ENCODE measurements at places on chromosomes 1 and 21.

DNA sequence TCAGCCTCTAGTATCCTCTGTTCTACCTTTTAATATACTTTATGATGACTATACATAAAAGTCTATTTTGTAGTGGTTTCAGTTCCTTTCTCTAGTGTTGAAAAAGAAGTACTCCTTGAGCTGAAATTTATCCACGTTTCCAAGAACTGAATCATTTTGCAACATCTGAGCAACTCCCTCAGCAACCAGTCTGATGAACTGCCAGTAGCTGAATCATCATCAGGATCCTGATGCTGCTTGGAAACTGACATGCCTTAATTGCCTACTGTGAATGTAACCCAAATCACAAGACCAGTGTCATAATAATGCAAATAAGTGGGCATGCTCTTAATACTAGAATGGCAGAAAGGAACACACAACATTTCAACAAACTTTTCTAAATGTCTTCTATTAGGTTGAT is 103.3 kb downstream of the CYYR1 start:
- DNase-seq: no peak

GRCh38 chr1:201504799-201505502 is 2.0 kb downstream of the CSRP1 start:
- DNase-seq: peak; percentile 73

DNA sequence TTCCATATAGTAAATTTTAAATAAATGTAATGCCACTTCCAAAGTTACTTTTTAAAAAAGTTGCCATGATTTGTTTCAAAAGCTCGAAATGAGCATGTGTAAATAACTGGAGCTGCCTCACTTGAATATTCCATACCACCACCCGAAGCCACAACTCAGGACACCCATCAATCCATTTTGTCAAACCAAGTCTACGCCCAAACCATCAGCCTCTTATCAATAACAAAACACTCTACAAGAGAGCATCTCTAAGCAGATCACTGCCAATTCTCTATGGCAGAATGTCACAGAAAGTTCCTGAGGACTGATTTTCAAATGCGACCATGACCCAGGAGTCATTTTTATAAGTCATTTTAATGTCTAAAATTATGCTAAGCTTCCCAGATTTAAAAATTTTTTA is 4.5 kb downstream of the HNRNPR start:
- no peak for DNase-seq

DNA sequence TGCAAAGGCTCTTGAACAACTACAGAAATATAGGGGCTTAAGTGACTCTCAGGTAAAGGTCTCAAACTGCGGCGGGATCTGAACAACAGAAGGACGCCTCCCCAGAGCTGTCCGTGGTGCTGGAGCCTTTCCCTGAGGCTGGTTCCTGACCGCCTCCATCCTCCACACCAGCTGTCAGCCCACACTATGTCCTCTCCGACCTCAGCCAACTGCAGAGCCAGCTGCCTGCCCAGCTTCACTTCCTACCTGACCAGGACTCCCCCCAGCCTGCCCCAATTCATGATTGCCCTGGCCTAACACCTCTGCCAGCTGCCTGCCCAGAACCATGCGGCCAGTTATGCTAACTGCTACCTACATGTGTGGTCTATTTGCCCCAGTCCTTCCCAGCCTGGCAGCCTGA is 63.6 kb upstream of the ZC3H12A start:
- DNase-seq: no peak

- DNase-seq: no peak
Observed at GRCh38 chr1:168732736-168733135, 3.7 kb upstream of the DPT start.

DNA sequence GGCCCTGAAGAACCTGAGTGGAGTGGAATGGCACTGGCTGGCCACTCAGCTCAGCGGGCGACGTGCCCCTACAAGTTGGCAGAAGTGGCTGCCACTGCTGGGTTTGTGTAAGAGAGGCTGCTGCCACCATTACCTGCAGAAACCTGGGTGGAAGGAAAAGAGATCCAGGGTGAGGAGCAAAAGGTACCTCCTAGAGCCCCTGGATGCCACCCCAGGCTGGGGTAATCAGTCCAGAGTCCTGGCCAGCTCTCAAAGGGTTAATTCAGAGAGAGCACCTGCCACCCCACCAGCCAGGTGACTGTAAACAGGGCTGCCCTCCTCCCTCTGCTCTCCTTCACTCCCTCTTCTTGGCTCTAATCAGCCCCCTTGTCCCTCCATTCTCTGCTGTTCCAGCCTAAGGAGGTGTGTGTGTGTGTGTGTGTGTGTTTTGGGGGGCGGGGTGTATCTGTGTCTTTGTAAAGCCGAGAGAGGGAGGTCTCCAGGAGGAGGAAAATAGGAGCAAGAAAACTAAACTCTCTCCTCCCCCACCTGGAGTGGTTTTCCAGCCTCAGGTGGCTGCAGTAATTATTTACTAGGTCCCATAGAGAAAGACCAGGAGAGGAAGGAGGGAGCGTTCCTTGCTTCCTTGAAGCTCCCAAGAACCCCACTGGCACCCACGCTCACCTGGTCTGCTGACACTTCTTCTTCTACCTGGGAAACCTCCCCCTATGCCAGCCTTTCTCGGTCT is 12.6 kb downstream of the TRIM46 start:
- DNase-seq: no peak

DNA sequence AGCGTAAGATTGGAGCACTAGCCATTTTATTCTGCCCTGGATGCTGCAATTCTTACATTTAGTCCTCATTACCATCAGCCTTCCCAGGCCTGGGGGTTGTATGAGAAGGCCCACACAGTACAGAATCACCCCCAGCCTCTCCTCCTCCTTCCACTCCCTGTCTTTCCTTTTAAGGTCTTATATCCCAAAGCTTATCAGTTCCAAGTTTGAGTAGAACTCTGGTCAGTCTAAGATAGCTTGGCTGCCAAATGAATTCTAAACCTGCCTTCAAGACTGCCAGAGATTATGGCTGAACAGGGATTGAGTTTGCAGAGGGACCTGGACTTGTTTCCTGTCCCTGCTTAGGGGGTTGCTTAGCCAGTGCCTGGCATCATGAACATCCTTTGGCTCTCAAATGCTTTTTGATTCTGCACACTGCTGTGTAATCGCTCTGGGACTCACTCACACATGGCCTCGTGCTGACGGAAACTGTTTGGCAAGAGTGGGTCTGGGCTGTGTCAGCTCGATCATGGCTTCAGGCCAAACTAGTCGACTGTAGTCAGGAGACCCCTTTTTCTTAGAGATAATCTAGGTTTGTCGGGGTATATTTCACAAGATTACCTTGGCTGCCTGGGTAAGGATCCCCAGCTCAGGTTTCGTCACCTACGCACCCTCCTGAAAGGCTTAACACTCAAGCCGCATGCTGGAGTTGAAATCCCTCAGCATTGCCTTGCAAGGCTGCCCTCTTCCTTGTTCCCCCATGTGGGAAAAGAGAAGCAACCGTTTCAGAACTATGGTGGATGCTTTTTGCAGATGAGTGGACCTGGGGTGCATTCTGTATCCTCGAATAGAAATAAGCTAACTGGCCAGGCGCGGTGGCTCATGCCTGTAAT is 252.6 kb downstream of the NFIA start:
- peak; percentile 49 for DNase-seq

DNA sequence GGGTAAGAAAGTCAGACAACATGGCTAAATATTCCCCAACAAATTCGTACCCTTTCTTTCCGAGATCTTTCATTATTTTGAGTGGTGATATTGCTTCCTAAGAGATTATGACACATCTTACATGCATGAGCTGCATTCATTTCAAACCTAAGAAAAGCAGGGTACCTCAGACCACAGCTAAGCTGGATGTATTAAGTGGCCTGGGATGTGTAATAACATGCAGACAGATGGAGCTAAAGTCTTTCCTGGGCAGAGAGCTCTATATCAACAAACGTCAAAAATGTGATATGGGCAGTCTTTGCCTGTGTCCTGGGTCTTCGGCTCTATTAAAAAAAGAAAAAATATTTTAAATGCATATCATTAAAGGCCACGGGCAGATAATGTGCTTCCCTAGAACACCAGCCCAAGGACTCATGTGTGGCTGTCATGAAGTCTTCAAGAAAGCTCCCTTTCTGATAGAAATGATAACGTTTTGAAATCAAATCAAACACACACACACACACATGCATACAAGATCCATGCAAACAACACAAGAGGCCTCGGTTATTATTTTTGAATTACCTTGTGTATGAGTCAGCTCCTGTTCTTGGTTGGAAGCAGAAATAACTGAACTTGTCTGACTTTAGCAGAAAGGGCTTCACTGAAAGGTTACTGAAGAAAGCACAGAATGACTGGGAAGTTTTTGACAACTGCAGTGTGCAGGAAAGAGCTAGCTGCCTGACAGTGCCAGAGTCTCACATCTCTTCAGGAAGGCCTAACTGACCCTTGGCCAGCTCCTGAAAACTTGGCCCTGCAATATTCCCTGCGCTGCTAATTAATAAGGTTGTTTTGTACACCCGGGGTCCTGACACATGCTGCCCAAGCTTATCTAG is 231.2 kb downstream of the DSCAM start:
- DNase-seq: peak; percentile 65

- no peak for DNase-seq
Observed at GRCh38 chr1:12230549-12231275, 882 bp downstream of the VPS13D start.

GRCh38 chr1:87051965-87052364 is 137.5 kb downstream of the HS2ST1 start:
- DNase-seq: no peak

DNA sequence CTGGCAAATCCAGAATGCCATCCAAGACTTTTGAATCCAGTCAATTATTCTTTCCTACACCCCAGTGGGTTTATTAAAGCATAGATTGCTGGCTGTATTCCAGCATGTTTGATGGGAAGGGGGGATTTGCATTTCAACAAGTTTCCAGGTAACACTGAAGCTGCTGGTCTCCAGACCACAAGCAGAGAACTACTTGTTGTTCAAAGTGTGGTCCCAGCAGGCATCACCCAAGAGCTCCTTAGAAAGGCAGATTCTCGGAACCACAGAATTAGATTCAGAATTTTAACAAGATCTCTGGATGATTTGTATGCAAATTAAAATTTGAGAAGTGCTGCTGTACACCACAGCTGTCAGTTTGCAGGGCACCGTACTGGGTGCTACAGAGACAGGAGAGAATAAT is 216.3 kb upstream of the FAM78B start:
- no peak for DNase-seq

- no peak for DNase-seq
Observed at GRCh38 chr21:43971992-43972255, 40.2 kb upstream of the TRAPPC10 start.

DNA sequence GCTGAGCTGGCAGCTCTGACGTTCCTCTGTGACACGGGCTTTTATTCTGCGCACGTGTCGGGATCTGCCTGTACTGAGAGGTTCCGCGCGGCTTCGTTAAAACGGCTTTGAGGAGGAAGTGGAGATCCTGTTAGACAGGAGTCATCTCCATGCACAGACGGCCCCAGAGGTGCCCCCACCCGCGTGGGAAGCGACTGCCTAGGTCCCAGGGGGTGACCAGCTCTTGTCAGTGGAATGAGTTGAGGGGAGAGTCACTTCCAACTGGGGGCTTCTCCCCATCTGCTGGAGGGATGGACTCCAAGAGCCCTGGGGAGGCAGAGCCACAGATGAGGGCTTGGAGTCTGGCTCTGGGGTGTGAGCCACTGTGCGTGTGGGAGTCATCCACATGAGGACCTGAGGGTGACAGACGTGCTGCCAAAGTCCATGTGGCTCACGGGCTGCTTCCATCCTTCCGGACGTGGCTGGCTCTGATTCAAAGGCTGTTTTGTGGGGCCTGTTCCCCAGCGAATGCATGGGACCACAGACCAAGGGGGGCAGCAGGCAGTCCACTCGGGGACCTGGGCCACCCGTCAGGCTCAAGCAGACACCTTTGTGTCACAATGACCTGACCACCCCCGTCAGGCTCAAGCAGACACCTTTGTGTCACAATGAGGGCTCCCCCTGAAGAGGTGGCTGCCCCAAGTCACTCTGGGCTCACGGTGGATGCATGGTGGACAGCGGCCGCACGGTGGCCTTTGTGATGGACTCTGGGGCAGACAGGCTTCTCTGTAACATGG is 26.8 kb downstream of the PTTG1IP start:
- DNase-seq: peak; percentile 42

DNA sequence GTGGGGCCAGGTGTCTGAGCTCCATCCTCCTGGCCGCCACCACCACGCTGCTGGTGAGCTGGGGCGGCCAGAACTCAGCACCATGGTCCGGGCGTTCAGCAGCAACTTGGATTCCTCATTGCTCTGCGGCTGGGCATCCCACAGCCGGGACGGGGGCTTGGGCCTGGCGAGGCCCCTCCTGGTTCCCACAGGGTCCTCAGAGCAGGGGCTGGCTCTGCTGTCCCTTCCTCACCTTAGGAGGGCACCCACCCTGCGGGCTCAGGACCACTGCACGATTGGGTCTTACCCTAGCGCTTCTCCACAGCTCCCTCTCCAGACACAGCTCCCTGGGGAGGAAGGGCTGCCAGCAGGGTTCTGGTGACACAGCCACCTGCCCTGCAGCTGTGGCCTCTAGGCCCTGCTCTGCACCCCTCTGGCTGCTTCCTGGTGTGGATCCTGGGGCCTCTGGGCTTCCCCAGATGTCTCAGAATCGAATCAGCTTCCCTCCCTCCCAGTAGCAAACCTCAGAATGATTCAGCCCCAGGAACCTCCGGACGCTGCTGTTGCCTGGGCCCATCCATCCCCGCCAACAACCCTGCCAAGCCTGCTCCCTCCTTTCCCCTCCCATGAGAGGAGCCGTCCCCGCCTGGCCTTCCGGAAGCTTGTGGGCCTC is 25.0 kb downstream of the CRYAA start:
- peak; percentile 29 for DNase-seq

GRCh38 chr1:173017792-173018191 is 32.9 kb downstream of the TNFSF18 start:
- DNase-seq: no peak

GRCh38 chr1:223620297-223620897 is 45.1 kb downstream of the CAPN8 start:
- DNase-seq: no peak

DNA sequence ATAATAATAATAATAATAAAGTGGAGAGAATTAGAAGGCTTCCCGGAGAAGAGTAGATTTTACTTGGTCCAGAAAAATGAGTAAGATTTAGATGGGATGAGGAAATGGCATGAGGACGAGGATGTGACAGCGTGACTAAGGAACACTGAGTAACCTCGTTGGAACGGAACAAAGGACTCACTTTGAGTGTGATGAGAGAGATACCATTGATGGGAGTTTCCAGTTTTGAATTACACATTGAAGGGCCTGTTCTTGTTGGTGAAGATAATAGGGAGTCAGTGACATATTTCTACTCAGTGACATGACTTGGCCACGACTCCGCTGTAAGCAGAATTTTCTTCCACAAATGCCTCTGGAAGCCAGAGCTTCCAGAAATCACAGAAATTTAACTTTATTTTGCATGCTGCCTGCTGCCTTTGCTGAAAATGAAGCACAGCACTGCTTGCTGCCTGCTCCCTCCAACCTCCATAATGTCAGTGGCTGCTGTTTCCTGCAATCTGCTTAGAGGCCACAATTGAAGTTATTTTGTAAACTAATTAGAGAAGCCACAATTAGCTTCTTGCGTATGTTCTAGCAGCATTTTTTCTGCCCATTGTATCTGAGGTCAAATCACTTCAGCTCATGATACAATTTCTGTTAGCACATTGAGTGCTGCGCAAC is 33.7 kb upstream of the FBXO28 start:
- no peak for DNase-seq
